ENCODE measurements at places on chromosomes 2 and 18.
A peak's percentile ranks its signal among the peaks of the same experiment; 100 is the strongest.

DNA sequence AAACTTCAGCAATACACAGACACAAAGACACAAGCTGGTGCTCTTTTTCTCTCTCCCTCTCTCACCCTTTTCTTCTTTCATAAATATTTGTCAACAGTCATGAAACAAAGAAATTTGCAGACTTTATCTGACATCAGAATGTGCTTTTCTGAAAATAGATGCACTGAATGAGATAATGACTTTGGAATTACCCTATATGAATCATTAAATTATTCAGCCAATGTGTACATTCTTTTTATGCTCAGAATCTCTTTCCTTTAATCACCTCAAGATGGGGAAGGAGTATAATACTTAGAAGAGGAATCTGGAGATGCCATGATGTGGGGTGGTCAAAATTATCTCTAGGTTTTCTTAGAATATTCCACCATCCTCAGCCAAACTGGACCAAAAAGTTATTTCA is 289.9 kb downstream of the LRRTM1 start:
- no peak for DNase-seq

GRCh38 chr18:32175265-32175664 is 14.6 kb upstream of the MEP1B start:
- DNase-seq: no peak

GRCh38 chr18:66638856-66639629 is 35.2 kb upstream of the CDH19 start:
- DNase-seq: no peak

DNA sequence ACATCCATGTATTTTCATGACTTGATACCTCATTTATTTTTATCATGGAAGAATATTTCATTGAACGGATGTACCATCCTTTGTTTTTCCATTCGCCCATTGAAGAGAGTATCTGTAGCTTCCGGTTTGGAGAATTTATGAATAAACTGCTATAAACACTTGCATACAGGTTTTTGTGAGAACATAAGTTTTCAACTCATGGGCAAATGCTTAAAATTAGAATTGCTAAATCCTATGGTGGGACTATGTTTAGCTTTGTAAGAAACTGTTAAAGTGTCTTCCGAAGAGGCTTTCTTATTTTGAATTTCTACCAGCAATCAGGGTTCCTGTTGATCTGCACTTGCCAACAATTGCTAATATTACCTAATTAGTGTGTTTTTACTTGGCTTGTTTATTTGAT is 938.9 kb downstream of the TDRD15 start:
- DNase-seq: no peak

- no peak for DNase-seq
Observed at GRCh38 chr18:37309861-37310260, 255.7 kb downstream of the CELF4 start.

- DNase-seq: no peak
Observed at GRCh38 chr2:164014791-164015190, 279.0 kb upstream of the FIGN start.

DNA sequence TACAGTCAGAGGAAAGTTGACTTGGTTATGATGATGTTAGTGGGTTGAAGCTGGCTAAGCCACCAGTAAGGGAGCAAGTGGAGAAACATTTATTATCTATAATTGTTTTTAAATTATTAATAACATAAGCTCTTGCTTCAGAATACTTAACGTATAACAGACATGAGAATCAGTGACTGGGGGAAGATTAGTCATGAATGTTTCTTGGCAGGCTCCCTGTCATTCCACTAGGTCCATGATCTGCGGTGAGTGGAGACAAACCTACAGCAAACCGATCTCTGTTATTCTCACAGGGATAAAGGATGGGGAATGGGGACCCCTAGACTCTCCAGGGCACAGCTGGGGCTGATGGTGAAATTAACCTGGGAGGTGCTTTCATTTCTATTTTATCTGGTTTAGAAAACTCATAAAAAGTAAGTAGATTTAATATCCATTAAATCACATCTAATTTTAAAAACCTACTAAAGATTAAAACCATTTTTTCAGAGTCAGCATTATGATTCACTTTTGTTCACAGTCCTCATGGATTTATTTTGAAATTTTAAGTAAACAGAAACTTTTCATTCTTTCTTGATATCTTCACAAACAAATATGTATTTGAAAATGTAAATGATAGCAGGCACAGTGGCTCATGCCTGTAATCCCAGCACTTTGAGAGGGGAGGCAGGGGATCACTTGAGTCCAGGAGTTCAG is 420.3 kb downstream of the PTPRM start:
- DNase-seq: peak; percentile 64

DNA sequence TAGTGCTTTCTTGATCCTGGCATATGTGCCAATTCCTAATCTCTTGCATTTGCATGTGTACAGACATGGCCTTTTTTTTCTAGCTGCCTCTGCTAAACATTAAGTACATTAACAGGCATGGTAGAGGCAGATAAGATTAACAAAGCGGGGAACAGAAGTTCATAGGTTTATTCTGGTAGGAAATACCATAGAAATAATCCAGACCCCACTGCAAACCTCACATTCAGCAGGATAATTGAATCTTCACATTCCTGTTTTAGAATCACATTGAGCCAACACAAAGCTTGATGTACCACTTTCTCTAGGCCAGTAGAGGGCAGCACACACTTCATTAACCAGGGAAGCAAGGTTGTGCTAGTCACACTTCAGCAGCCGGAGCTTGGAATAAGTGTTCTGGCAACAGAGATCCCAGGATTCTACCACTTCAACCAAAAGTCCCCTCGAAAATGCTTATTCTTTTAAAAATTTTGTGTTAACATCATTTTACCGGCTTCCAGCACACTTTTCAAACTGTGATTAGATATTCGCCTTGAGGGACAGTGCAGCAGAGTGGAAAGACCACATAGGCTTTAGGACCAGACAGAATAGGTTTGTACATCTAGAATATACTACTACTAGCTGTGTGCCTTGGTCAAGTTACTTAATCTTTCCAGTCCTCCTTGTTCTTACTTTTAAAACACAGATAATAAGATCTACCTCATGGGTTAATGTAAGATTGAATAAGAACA is 420.2 kb upstream of the CHST9 start:
- DNase-seq: peak; percentile 76

DNA sequence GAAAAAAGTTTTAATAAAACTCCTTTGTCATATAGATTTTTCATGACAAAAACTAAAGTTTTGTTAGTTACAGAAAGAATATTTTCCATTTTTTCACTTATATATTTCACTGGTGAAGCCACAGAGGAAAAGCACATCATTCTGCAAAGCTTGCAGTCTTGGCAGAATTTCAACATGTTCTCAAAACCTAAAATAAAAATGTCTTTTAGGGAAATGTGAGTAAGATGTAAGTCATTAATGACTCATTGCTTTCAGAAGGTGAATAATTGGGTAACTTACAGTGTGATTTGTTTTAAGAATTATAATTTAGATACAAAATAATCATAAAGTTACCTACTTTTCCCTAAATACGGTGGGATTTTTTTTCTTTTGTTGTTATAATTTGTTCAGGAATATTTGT is 43.4 kb upstream of the TNFRSF11A start:
- DNase-seq: peak; percentile 81

DNA sequence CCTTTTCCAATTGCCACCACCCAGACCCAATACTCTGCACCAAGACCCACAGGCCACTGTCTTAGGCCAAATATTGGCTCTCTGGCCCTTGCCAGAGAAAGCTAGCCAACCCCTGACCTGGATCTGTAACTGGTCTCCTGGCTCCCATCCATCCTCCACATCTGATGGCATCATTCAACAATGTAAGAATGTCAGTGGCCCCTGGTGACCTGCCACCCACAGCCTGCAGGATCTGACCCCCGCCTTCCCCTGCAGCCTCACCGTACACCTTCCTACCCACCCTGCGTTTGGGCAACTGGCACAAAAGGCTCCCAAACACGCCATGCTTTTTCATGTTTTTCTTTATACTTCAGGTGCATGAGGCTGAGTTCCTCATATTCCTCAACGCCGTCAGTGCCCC is 60.0 kb upstream of the ASAP2 start:
- no peak for DNase-seq

DNA sequence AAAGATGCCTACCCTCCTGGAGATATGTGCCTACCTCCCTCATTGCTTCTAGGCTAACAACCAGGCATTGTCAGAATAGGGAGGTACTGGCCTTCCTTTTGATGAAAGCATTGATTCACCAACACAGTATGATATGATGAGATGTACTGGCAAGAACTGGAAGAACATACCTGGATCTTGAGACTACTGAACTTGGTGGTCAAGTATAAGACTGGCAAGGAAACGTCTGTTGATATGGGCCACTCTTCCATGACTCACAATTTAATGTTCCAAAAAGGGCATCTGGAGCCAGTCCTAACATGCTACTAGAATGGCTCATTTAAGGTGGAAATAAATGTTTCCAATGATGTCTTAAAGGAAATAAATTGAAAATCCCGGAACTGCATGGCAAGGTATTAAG is 18.1 kb downstream of the DTNB start:
- DNase-seq: no peak

- DNase-seq: no peak
Observed at GRCh38 chr2:88827821-88828220, 136.3 kb downstream of the RPIA start.

DNA sequence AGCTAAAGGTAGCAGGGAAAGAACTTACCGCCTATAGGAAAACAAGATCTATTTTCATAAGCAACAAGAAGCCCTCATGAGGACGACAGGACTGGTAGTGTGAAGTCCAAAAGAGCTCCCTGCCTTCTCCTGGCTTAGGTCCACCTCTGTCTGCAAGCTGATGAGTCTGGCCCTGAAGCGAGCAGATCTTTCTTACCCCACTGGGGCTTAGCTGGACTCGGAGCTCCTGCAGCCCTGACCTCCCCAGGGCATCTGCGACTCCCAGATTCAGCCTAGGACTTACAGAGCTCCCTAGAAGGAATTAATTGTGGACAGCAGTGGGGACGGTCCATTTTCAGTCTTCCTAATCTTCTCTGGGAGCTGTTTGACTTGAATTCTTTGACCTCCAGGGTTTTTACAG is 53.7 kb downstream of the MCFD2 start:
- no peak for DNase-seq

DNA sequence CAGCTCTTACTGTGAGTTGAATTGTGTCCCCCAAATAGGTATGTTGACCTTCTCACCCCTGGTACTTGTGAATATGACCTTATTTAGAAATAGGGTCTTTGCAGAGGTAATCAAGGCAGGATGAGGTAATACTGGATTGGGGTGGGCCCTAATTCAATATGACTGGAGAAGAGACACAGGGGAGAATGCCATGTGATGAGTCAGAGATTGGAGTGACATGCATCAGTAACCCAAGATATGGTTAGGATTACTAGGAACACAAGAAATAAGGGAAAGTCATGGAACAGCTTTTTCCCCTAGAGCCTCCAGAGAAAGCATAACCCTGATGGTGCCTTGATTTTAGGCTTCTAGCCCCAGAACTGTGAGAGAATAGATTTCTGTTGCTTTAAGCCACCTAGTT is 37.0 kb upstream of the ATP5MC3 start:
- no peak for DNase-seq

DNA sequence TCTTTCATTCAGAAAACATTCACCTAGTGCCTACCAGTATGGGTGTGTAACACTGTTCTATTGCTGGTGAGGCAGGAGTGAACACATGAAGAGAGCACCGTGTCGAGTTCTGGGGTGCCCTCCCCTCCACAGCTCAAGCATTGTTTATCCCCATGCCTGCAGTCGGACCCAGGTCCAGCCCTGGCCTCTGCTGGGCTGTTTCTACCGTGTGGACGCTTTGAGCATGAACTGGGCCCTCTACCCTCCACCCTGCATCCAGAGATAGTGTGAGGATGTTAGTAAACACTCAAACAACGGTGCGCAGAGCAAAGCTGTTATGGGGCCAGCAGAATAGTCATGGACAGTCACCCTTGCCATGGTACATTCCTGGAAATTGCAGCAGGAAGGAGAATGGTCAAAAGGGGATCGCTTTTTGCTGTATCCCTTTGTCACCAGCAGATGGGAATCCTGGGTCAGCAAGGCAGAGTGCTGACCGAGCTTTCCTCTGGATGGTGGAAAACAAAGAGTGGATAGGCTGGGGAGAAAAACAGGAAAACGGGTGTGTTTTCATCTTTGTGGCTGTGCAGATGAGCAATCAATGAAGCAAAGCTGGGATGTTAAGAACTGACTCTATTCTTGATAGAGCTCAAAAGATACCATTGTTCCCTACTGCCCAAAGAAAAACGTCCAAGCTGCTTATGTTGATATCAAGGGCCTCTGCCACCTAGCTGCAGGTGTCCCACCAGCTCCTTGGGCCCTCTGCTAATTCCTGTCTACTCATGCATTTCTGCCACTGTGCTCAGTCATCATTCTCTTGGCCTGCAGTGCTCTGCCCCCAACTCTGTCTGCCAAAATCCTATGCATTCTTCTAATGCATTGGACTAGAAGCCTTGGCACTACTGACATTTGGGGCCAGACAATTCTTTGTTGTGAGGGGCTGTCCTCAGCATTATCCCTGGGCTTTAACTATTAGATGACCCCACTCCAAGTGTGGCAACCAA is 38.7 kb downstream of the REEP1 start:
- DNase-seq: peak; percentile 61

- no peak for DNase-seq
Observed at GRCh38 chr2:45102579-45103117, 93.4 kb upstream of the SIX2 start.

- DNase-seq: peak; percentile 73
Observed at GRCh38 chr2:69073928-69074570, 61.1 kb downstream of the ANTXR1 start.

GRCh38 chr18:5603153-5603552 is 59.4 kb upstream of the EPB41L3 start:
- no peak for DNase-seq

DNA sequence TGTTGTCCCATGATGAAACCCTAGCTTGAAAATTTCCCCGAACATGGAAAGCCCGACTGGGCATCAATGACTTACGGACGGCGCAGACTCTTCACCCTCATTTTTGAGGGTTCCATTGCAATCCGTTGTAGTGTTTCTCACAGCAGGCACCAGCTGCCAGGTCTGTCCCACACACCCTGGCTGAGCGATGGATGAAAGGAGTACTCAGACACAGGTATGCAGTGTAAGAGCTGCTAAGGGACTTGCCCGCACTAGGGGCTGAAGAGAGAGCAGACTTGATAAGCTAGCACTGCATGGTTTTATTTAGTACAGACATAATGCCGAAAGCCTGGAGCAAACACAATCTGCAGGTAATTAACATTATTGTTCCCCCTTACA is 15.8 kb downstream of the DYNAP start:
- DNase-seq: no peak

GRCh38 chr2:213021971-213022899 is 129.2 kb downstream of the IKZF2 start:
- peak; percentile 73 for DNase-seq

DNA sequence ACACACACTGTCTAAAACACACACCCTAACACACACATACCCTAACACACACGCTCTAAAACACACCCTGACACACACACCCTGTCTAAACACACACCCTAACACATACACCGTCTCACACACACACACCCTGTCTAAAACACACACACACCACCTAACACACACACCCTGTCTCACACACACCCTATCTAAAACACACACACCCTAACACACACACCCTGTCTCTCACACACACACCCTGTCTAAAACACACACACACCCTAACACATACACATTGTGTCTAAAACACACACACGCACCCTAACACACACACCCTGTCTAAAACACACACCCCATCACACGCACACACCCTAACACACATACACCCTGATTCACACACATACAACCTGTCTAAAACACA is 54.1 kb downstream of the HDAC4 start:
- DNase-seq: no peak

GRCh38 chr2:110863726-110864125 is 131.4 kb downstream of the ACOXL start:
- DNase-seq: no peak

GRCh38 chr2:715038-715437 is 37.8 kb upstream of the TMEM18 start:
- no peak for DNase-seq

- no peak for DNase-seq
Observed at GRCh38 chr2:145068509-145068908, 548.6 kb upstream of the ZEB2 start.
